Activated CD4-positive, alpha-beta T cell treated with anti-CD3 and anti-CD28 coated beads, Interleukin-2, amount 50 U/mL, for 16 hours (primary cell): ENCODE measurements at places on chromosomes 6 and 20.
A peak's percentile ranks its signal among the peaks of the same experiment; 100 is the strongest.

DNA sequence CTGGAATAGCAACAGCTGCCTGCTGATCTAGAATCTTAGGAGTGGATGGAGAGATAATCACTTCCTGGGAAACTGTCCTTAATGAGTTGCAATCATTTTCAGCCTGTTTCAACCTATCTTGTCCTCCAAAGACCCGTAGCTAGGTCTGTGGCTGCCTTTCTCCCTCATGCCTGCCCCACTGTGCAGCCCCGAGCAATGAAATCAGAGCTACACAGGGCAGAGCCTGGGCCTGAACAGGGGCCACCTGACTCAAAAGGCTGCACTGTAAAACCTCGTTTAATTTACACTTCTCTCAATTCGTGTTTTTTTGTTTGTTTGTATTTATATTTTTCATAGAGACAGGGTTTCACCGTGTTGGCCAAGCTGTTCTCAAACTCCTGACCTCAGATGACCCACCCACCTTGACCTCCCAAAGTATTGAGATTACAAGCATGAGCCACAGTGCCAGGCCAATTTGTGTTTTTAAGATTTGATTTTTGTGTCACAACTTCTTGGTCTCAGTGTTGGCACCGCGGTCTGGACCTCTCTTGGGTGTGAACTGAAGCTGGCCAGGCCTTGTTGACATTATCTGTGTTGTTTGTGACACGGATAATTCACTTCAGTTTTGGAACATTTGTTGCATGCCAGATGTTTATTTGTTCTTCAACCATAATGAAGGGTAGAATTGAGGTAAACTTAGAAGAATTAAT is 21.5 kb downstream of the GGTLC1 start:
- no peak for DNase-seq

- no peak for DNase-seq
Observed at GRCh38 chr20:22379472-22379871, 204.9 kb downstream of the FOXA2 start.

DNA sequence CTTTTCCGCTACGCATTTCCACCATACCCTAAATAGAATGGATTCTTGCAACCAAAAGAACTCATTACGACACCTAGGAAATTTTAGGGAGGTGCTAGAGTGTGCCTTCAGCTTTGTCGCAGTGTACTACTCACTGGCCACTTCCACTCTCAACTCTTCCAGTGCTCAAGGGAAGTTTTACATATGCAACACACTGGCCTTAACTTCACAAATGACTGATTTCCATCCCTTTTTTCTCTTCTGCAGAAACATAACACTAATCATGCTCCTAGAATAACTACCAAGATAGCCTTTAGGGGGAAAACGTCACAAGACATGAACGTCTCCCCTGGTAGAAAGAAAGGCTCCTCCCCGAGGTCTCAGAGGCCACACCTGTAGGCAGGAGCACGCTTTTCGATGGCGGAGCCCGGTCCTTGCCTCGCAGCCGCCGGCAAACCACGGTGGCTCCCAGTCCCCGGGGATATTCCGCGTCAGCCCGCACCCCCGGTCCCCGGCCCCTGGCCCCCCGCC is 584 bp downstream of the LYRM4 start:
- DNase-seq: peak; percentile 70

DNA sequence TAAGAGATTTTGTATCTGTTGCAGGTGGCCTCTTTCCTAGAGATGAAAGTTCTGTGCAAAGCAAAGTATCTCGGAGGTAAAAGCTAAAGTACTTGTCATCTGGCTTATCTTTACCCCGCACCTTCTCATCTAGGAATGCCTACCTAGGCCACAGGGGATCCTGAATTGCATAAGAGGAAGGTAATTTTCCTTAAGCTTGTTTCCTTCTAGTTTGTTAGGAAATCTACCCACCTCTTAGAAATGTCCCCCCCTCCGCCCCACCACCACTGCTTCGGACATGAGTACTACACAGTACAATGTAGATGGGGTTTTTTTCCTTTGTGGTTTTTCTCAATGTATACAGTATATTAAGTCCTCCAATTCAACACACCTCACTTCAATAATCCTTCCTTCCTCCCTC is 21.5 kb downstream of the FOXC1 start:
- DNase-seq: no peak

DNA sequence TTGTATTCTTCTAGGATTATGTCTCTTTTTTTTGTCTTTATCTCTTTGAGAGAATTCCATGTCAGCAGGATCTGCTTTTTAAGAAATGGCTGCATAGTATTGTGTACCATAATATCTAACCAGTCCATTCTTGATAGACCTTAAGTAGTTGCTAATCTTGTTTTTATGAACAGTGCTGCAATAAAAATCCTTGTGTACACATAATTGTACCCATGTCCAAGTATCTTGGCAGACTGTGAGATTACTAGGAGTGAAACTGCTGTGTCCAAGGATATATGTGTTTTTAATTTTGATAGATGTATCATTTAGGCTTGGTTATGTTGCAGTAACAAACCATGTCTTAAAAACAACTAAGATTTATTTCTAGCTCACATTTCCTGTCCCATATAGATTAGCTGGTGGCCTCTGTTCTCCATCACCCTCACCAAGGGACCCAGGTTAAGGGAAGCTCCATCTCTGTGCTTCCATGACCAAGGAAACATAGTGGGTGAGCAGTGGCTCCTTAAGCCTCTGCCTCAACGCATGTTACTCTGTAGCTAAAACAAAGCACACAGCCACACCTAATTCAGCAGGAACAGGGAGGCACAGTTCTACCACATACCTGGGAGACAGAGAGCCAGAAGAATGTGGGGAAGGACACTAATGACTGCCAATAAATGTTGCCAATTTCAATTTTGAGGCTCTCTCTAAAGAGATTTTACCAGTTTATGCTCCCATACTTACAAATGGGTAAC is 12.1 kb upstream of the SUMO4 start:
- no peak for DNase-seq

DNA sequence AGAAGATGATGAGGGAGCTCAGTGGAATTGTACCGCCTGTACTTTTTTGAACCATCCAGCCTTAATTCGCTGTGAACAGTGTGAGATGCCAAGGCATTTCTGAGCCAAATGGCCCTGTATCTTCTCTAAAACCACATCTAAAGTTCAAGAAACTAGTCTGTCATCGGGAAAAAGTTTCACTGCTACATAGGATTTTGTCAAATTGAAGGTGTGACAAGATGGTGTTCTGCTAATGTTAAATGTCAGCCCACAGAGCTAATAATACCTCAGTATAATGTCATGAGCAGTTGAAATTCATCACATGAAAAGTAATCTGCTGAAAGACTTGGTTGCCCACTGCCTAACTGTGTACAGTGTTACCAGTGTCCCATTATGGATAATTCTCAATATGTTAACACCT is 9.6 kb downstream of the SUMO4 start:
- DNase-seq: no peak

DNA sequence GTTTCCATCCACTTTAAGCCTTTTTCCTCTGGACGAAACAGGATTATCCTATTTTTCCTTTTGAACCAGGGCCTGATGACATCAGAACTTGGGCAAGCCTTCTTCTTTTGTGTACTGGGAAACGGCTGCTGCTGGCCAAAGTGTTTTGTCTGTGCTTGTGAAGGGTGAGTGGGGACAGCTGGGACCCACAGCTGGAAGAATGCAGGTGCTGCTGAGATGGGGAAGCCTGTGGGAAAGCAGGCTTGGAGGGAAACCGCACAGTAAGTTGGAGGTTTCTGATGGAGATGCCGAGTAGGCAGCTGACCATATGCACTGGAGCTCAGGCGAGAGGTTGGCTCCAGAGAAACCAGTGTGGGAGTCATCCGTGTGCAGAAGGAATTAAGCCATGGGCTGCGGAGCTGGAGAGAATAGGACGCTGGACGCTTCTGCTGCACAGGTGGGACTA is 8.5 kb upstream of the PSMG4 start:
- DNase-seq: no peak

DNA sequence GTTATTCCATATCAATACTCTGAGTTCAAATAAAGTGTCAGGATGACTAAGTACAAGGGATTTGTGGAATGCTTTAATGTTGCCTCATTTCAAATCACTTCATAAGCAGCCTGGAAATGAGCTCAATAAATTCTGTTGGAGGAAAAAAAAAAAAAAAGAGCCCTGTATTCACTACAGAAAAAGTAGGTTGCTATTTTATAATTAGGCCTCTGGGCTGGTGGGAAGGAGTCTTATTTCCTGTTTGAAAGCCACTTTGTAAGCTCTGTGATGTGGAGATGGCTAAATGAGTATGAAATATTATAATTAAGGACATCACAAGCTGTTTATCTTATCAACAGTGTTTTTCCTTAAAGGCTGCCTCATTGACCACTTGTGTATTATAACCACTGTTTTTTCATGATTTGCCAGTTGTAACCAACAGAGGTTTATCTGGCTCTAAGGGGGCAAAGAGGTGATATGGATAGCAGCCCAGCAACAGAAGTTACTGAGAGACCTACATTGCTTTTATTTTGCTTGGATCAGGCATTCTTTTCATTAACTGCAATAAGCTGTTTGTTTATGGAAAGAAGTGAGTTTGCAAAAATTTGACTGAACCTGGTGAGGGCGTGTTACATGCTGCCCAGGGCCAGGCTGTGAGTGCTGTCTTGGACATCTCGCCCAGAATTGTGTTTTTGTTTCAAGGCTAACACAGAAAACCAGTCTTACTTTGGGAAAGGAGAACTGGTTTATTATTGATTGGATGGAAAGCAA is 563.3 kb upstream of the MAP3K7 start:
- DNase-seq: no peak

DNA sequence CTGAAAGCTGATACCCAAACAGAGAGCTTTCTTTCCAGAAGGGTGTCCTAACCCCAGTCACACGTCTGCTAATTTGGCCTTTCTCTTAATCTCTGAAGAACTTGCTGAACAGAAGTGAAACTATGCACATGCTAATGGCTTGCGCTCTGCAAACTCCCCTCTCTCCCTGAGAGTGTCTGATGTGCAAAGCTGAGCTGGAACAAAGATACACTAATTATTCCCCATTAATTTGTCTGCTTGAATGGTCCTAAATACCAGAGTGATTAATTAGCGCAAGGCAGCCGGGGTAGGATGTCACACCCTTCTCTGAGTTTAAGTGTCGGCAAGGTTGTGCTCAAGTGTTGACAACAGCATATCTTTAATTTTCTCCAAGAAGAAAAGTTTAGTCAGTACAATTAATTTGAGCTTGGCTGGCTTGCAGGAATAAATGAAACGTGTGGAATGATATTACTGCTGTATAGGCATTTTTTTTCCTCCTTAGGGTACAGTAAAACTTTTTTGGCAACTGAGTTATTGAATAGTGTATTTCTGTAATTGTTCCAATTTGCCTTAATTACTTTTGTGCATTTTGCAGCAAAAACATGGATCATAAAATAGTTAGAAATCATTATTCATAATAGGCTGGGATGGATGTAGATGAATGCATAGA is 715.9 kb upstream of the POU3F2 start:
- no peak for DNase-seq

GRCh38 chr6:90103056-90103800 is 193.4 kb downstream of the BACH2 start:
- DNase-seq: peak; percentile 84

- DNase-seq: peak; percentile 10
Observed at GRCh38 chr6:130473886-130474285, 108.1 kb downstream of the TMEM200A start.

DNA sequence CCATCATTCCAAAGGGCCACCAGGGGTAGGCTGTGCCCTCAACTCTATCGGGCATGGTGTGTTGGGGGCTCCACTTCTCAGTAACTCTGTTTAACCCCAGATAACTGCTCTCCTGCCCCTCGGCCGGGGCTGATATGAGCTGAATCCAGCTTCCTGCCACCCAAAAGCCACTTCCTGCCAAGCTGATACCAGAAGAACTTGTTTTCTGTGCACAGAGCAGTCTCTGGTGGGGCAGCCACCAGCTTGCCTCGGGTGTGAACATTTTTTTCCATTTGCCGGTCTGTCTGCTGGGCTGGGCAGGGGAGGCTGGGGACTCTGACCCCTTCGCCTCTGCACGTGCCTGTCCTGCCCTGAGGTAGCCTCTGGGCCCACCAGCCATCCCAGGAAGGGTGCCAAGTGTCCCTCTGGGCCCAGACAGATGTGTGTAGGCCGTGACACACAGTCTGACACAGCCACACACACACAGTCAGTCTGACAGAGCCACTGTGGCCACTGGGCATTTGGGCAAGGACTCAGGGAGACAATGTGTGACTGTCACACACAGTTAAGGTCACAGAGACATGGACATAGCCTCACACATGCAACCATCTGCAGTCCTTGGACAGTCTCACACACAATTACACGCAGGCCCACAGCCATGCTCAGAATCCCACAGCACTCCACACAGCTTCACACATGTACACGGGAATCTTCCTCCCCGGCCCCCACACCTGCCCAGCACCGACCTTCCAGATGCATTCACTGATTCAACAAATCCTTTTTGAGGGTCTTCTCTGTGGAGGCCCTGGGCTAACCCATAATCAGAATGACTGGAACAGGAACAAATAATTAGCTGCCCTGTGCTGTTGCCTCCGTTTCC is 45.1 kb downstream of the NOL4L start:
- DNase-seq: peak; percentile 85

- DNase-seq: peak; percentile 36
Observed at GRCh38 chr20:7285918-7286556, 518.6 kb downstream of the BMP2 start.

DNA sequence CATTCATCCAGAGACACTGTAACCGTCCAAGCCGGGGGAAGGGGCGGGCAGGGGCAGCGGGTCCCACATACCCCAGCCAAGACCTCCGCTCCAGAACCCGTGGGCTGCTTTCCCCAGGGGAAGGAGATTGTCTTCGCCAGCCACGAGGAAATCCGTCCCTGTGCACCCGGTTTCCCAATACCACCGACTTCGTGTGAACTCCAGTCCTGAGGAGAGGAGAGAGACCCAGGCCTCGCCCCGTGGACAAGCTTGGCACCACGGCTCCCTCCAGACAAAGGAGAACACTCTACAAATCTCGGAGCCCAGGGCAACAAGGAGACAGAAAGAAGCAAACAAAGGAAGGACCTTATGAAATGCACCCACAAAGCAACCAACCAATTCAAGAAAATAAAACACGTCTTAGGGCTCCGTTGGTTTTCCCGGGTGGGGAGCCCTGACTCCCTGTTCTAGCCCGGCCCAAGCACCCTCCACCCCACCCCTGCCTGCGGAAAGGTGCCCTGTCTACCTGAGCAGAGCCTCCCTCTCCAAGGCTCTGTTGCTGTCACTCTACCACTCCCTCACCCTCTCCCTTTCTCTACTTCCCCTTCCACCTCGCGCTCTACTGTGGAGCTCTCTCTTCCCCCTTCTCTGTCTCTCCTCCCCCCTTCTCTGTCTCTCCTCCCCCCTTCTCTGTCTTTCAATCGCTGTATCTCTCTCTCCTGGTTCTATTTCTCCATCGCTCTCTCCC is 1382.8 kb upstream of the DEFB115 start:
- no peak for DNase-seq

GRCh38 chr6:15458021-15458459 is 204.8 kb downstream of the DTNBP1 start:
- no peak for DNase-seq

GRCh38 chr6:81808851-81809570 is 56.5 kb upstream of the TENT5A start:
- DNase-seq: no peak

GRCh38 chr20:13771853-13772453 is 12.8 kb downstream of the ESF1 start:
- no peak for DNase-seq

GRCh38 chr20:57458400-57459160 is 66.4 kb downstream of the CTCFL start:
- DNase-seq: no peak

- no peak for DNase-seq
Observed at GRCh38 chr6:108568551-108569305, 8.0 kb downstream of the FOXO3 start.

GRCh38 chr20:35001596-35002362 is 46.1 kb downstream of the MYH7B start:
- DNase-seq: no peak
